Immature natural killer cell (primary cell): ENCODE measurements at places on chromosomes 2 and 18. TPM values are rescaled to one million over a fixed set of nuclear protein-coding genes. Genes with fewer than 3 reads are reported as not detected.

- no peaks in the 10 kb centered on the region for H3K36me3 ChIP-seq
- H3K27ac ChIP-seq, result no peak overlapping the region
- H3K27me3 ChIP-seq, result peaks cover 7% of the 10 kb centered on the region
- H3K4me3 ChIP-seq, result no peak overlapping the region
Observed at GRCh38 chr2:145185696-145186095, 665.8 kb upstream of the ZEB2 start.

Gene NRP2
- not detected for polyA plus RNA-seq

GRCh38 chr18:50638016-50638883, 78.4 kb downstream of the MAPK4 start:
- H3K27ac ChIP-seq, result no peak overlapping the region
- no peak overlapping the region for H3K4me3 ChIP-seq
- no peaks in the 10 kb centered on the region for H3K36me3 ChIP-seq
- no peak for DNase-seq
- no peaks in the 10 kb centered on the region for H3K4me1 ChIP-seq

Gene FBLN7
- polyA plus RNA-seq, result not detected

DNA sequence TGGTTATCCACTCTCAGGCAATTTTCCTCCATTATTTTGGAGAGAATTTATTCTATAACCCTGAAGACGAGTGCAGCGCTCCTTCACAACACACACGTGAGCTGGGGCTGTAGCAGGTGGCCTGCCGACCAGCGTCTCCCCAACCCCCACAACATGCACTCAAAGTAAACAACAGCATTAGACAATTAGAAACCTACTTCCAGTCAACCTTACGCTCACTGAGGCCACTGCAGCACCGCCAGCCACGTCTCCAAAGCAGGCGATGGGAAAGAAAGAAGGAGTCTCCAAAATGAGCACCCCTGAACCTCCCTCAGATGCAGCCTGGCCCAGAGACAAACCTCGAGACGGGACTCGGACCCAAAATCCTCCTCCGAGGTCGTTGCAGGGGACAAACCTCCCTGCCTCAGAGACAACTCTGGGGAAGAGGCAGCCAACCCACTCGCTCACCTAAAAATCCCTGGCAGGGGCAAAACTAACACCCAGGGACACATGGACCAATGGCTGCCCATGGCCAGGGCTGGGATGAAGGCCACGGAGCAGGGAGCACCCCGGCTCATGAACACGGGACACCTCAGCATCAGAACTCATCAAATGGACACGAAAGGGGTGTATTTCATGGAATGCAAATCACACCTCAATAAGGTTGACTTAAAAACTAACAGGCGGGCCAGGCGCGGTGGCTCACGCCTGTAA, 2.6 kb downstream of the SLC66A2 start:
- peaks cover 3% of the 10 kb centered on the region for H3K36me3 ChIP-seq
- peaks cover 34% of the 10 kb centered on the region for H3K4me1 ChIP-seq
- H3K4me3 ChIP-seq, result peak overlapping the region; percentile 79
- no peaks in the 10 kb centered on the region for H3K27me3 ChIP-seq

GRCh38 chr2:127681288-127681804, 6.0 kb upstream of the LIMS2 start:
- no peak overlapping the region for H3K27ac ChIP-seq
- H3K4me1 ChIP-seq, result peaks cover under 1% of the 10 kb centered on the region
- H3K4me3 ChIP-seq, result no peak overlapping the region
- no peak for DNase-seq
- no peaks in the 10 kb centered on the region for H3K36me3 ChIP-seq

GRCh38 chr2:150075831-150076230, 411.6 kb downstream of the RND3 start:
- H3K27ac ChIP-seq, result no peak overlapping the region
- H3K4me1 ChIP-seq, result no peaks in the 10 kb centered on the region
- no peak overlapping the region for H3K4me3 ChIP-seq
- DNase-seq, result no peak

GRCh38 chr2:33380719-33381118, 95.7 kb upstream of the RASGRP3 start:
- no peaks in the 10 kb centered on the region for H3K36me3 ChIP-seq
- H3K4me1 ChIP-seq, result no peaks in the 10 kb centered on the region
- H3K27me3 ChIP-seq, result no peaks in the 10 kb centered on the region

DNA sequence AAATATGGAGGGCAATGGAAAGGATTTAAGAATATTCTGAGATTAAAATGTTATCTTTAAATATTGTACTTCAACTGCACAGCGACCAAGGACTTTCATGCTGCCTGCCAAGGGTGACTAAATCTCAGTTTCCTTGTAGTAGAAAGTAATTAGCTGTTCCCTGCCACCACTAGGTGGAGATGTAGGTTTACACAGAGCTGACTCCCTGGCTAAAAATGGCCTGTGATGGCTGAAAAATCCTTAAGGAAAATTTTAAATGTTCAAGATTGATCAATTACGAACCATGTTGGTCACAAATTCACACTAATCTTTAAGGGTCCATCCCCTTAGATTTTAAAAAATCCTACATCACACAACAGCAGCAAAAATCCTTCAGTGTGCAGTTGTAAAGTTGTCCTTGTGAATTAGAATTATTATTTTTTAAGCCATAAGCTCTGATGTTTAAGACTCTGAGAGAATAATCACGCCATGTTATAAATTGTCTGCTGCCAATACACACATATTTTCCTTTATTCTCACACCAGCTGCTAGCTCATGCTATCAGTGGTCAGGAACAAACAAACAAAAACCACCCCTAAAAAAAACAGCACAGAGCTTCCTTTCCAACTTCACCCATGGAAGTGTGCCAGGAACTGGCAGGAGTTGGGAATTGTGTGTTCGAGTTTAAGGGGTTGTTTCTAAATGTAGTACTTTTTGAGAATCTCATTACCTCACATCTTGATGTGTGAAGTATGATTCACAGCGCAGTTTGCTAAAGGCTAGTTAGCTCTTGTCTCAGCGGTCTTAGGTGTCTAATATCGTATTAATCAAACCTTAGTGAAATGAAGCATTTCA, 399.8 kb downstream of the TMEM182 start:
- no peaks in the 10 kb centered on the region for H3K36me3 ChIP-seq
- no peak for DNase-seq
- no peak overlapping the region for H3K4me3 ChIP-seq
- no peaks in the 10 kb centered on the region for H3K27me3 ChIP-seq
- H3K27ac ChIP-seq, result no peak overlapping the region

- no peak for DNase-seq
- H3K4me1 ChIP-seq, result no peaks in the 10 kb centered on the region
- no peaks in the 10 kb centered on the region for H3K36me3 ChIP-seq
- no peak overlapping the region for H3K27ac ChIP-seq
- no peak overlapping the region for H3K4me3 ChIP-seq
Observed at GRCh38 chr2:71702971-71703898, 249.9 kb downstream of the DYSF start.

Gene SKA1
- polyA plus RNA-seq, result 1.4 TPM

Gene AOX1
- polyA plus RNA-seq, result not detected

DNA sequence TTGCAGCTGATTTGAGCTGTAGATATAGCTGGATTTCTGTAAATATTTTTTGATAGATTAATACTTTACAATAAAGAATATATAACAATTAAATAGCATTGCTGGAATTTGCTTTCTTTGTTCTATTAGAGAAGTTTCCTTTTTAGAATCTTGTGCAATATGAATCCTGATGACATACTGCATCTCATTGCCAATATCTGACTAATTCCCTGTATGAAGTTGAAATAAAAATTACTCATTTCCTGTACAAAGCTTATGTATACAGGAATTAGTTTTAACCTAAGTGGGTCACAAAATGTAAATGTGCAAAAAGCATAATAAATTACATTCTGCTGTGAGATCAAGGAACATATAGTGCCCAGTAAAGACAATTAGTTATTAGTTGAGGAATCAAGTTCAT, 72.8 kb upstream of the TMEFF2 start:
- DNase-seq, result no peak
- no peaks in the 10 kb centered on the region for H3K27me3 ChIP-seq
- no peaks in the 10 kb centered on the region for H3K36me3 ChIP-seq
- no peak overlapping the region for H3K4me3 ChIP-seq
- H3K4me1 ChIP-seq, result no peaks in the 10 kb centered on the region
- no peak overlapping the region for H3K27ac ChIP-seq

- peaks cover 3% of the 10 kb centered on the region for H3K27me3 ChIP-seq
- no peak for DNase-seq
- H3K36me3 ChIP-seq, result no peaks in the 10 kb centered on the region
Observed at GRCh38 chr18:35862119-35862640, 110.3 kb upstream of the RMP24 start.

DNA sequence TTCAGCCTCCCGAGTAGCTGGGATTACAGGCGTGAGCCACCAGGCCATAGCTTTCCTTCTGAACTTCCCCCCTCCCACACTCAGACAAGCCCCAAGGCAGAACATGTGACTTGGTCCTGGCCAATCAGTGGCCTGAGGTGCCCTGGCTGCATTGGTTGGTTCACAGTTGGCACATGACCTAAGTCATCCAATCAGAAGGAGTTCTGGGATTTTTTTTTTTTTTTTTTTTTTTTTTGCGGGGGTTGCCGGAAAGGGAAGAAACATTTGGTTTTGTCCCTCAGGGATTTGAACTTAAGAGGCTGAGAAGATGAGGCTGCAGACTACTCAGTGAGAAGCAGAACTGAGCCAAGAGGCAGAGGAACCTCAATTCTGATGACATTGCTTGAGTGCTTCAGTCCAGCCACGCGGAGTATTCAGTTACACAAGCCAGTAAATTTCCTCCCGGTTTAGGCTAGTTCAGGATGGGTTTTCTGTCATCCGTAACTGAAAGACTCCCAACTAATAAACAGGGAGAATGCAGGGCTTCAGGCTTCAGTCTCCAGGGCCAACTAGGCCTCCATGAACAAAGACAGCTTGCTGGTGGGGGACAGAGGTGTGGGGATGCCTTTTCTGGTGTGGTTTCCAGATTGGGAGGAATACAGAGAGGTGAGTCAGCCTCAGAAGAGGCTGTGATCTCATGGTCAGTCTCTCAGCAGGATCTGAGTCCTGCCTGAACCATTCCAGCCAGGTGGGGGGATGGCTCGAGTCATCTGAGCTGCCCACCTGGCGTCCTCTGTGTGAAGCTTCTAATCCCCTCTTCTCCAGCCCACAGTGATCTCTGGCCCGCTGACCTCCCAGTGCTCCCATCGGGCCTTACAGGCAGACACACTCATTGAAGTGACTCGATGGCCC, 9.2 kb downstream of the PTMA start:
- DNase-seq, result no peak
- H3K4me1 ChIP-seq, result peaks cover 27% of the 10 kb centered on the region
- no peak overlapping the region for H3K4me3 ChIP-seq
- H3K27me3 ChIP-seq, result peaks cover 24% of the 10 kb centered on the region

DNA sequence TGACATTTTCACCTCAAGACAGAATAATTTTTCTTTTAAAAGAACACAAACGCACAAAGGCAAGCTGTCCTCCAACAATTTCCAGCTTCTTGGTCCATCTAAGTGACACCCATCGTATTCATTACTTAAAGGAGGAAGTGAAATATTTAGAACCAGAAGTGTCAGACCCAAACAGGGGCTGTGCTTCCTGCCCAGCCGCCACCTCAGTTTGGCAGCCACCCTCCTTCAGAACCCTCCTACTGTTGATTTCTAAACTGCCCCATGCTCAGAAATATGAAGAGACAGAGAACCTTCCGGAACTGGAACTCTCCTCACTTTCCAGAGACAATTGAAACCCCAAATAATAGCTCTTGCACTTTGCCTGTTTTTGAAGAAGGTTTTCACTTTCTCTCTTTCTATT, 734.8 kb upstream of the SALL3 start:
- H3K27me3 ChIP-seq, result no peaks in the 10 kb centered on the region
- H3K4me3 ChIP-seq, result no peak overlapping the region
- H3K4me1 ChIP-seq, result no peaks in the 10 kb centered on the region
- H3K27ac ChIP-seq, result no peak overlapping the region
- no peaks in the 10 kb centered on the region for H3K36me3 ChIP-seq
